ENCODE measurements at places on chromosomes 4 and X. TPM values are rescaled to one million over a fixed set of nuclear protein-coding genes. Genes with fewer than 3 reads are reported as not detected.

The APLN gene
- 6.2 TPM for total RNA-seq

DNA sequence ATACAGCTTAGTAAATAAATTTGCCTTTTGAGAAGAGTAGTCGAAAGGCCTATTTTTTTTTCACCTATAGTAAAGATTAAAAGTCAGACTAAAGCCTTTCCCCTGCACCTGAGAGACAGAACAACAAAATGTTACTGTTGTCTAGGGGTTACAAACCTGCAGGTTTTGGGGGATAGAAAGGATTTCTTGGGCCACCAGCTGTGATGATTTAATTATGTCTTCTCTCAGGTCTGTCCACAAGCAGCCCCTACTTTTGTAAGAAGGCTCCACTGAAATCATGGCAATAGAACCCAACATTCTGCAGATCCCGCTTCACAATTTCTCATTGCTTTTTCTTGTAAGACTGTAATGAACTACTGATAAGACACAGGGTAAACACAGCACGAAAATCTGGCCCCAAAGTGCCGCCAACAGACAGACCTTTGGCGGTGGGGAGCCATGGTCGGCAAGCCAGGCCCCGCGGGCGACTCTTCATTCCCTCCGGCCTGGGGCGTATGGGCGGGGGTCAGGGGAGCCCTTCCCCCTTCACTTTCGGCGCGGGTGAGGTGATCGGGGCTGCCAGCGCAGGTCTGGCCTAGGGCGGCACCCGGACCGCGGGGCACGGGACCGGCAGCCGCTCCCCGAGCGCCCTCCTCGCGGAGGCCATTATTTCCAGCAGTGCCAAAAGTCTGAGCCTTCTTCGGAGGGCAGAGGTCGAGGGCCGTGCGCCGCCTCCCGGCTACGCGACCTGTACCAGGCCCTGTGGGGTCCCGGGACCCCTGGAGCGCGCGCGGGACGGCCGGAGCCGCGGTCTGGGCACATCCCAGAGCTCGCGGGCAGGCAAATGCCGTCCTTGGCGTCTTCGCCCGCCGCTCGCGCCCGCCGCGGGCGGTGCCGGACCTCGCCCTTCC, 812 bp upstream of the KDM6A start:
- DNase-seq, result peak; percentile 84

The ART3 gene
- 57.0 TPM for total RNA-seq

- DNase-seq, result no peak
These were observed 6.2 kb upstream of the P2RY8 start for GRCh38 chrX:1542994-1543725.

DNA sequence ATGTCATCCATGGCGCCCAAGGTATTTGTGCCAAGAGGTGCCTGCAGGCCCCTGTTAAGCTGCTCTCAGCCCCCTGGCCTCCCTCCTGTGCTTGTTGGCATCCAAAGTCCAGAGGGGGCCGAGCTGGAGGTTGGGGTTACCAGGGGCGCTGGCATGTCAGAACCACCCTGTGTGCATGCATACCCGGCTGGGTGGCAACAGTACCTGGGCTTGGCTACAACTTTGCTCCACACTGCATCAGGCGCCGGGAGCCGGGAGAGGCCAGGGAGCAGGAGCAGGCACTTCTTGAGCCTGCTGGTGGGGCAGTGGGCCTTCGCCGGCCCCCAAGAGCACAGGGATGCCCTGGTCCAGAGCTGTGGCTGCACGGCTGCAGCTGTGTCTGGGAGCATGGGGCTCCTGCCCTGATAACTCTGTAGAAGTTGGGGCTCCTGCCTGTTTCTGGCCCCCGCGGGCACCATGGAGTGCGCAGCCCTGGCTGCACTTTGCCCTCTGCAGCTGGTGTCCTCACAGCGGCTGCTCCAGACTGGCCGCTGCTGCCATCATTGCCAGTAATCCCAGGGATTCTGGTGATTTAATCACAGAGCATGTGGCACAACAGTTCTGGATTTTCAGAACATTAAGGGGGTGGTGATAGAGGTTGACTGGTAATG, 130.3 kb downstream of the ARHGAP10 start:
- DNase-seq, result no peak

The CFAP99 gene
- total RNA-seq, result not detected

- no peak for DNase-seq
These were observed 76.8 kb upstream of the GC start for GRCh38 chr4:71860643-71861042.

DNA sequence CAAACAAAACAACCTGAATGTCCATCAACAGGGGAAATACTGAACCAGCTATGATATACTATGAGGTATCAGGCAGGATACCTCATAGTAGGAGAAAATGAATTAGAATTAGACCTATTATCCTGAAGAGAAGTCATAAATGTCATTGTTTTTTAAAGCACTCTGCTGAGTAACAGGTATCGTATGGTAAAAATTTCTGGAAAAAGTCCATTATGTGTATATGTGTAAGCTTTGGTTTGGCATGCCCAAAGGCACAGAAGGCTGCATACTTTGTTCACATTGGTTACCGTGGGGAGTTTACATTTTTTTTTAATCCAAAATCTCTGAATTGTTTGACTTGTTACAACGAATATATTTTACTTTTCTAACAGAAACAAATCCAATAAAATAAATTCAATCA, 70.5 kb downstream of the RPS3A start:
- no peak for DNase-seq

- DNase-seq, result no peak
These were observed 457.5 kb upstream of the GRID2 start for GRCh38 chr4:91846233-91846632.

DNA sequence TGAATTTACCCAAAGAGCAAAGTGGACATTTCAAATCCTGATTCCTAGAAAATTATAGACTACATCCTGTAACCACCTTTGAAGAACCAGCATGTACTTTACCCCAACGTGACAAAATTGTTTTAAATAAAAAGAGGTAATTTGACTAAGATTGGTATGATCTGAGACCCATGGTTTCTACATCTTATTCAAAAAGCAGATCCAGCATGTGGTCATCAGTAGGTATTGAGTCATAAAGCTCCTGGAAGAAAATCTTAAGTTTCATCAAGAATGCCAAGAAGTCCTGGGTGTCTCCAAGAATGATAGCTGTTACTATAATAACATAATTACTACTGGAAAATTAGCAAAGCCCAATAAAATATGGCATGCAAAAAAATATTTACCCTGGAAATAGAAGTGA, 61.8 kb downstream of the NFKB1 start:
- no peak for DNase-seq

The SPCS3 gene
- 115 TPM for total RNA-seq

DNA sequence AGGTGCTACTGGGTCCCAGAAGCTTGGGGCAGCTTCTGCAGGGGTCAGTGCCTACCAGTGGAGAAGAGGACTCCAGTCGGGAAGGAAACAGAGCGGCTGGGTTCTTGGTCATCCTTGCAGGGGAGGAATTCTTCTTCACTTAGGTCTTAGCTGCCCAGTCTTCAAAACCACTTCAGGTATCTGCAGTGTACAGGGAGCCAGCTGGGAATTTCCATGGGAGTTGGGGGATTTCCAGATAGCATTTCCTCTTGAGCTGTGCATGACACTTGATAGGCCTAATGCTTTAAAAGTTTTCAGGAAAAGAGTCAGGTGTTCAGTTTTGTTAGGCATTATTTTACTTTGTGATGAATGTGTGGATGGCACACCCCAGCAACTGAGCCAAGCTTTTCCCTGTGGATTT, 58.1 kb upstream of the ENPP6 start:
- DNase-seq, result no peak

DNA sequence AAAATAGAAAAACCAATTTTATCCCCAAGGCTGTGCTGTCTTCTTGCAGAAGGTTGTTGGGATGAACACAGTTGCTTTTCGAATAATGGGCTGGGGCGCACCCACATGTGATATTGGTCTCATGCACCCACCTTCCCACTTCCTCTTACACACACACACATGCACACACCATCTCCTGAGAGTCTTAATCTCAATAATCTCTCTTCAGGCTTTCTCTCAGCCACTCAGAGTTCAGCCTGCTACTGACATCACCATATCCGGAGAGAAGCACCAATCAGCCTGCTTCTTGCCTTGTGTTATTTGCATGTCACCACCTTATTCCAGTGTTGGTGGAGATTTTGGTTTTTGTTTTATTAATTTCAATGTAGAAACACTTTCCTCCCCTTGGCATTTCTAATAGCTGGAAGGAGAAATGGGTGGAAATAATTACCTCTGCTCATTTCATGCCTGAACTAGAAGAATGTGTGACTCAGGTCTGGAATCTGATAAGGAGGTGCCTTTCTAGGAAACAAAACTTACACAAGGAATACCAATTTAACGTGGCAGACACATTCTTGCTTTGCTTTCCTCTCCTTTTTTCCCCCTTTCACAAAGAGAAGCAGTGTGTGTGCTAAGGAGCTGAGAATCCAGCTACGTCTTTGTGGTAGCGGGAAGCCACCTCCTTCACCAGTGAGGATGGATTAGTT, 400.2 kb downstream of the MID1IP1 start:
- no peak for DNase-seq

GRCh38 chr4:71377561-71377960, 38.7 kb downstream of the SLC4A4 start:
- DNase-seq, result no peak

- no peak for DNase-seq
These were observed 459.8 kb upstream of the CTSO start for GRCh38 chr4:156413239-156414135.

DNA sequence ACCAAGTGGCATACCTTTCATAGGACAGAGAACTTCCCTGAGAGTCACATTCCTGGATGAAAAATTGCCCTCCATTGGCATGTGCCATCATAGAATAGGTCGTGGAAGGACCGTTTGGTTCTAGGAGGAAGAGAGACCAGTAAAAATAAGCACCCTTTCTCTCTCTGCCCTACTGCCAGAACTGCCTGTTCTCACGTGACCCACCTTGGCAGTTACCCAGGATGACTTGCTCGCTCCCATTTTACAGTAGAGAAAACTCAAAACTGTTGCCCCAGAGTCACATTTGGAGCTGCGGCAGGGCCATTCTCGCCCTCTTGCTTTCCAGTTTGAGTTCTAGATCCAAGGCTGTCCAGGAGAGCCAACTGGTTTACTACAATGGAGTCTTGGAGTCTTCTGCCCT, 1.1 kb upstream of the NLGN3 start:
- DNase-seq, result no peak

- no peak for DNase-seq
These were observed at the start of gene NALF2 for GRCh38 chrX:69503782-69504625. Gene NALF2 (plus strand): TSS chrX:69504326. CDS start chrX:69505283, 957 bp downstream.

The FGFRL1 gene
- 28.1 TPM for total RNA-seq

The SLC2A9 gene
- 5.5 TPM for total RNA-seq

The FGF2 gene
- total RNA-seq, result 9.8 TPM

The G6PD gene
- 14.6 TPM for total RNA-seq

- no peak for DNase-seq
These were observed 5.9 kb upstream of the FAM184B start for GRCh38 chr4:17787315-17787714.

- no peak for DNase-seq
These were observed 142.6 kb upstream of the PPARGC1A start for GRCh38 chr4:24032371-24032989.

- no peak for DNase-seq
These were observed 394 bp downstream of the MED14 start for GRCh38 chrX:40734971-40735324.

DNA sequence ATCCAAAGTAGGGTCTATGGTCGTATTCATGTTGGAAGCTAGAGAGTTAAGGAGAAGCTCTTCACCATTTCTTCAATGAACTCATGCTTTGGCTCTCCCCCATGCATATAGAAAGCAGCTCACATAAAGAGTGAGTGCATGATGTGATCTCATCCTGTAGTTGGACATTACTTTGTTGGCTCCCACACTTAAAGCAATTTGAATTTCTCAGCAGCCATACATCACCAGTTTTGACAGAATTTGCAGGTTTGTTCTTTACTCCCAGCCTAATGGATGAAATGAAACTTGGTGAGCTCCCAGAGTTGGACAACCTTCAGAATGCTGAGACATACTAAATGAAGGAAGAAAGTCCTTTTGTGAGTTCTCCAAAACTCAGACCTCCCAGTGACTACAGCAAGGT, 613.5 kb downstream of the IQCM start:
- DNase-seq, result no peak

The NKRF gene
- total RNA-seq, result 5.3 TPM

DNA sequence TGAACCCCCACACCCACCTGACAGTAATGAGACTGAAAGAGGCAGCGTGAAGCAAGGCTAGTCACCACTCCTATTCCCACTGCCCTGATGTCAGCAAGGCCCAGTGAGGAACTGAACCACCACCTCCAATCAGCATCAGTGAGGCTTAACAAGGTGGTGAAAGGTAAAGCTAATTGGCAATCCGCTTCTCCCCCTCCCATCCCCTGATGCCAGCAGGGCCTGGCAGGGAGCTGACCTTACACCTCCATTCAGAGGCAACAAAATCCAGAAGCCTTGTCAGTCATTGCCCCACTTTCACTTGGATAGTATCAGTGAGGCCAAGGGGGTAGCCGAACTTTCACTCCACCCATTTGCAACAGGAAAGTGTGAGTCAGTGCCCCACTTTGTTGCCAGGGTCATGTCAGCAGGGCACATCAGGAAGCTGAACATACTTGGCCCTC, 60.8 kb downstream of the AWAT2 start:
- DNase-seq, result no peak

The TSPAN5 gene
- total RNA-seq, result 8.6 TPM

GRCh38 chrX:143472347-143472938, 44.8 kb downstream of the SPANXN3 start:
- DNase-seq, result no peak

GRCh38 chrX:127038065-127038464, 218.5 kb downstream of the PRR32 start:
- no peak for DNase-seq

GRCh38 chr4:5958199-5958735, 60.0 kb downstream of the C4orf50 start:
- peak; percentile 64 for DNase-seq

The AFP gene
- not detected for total RNA-seq

DNA sequence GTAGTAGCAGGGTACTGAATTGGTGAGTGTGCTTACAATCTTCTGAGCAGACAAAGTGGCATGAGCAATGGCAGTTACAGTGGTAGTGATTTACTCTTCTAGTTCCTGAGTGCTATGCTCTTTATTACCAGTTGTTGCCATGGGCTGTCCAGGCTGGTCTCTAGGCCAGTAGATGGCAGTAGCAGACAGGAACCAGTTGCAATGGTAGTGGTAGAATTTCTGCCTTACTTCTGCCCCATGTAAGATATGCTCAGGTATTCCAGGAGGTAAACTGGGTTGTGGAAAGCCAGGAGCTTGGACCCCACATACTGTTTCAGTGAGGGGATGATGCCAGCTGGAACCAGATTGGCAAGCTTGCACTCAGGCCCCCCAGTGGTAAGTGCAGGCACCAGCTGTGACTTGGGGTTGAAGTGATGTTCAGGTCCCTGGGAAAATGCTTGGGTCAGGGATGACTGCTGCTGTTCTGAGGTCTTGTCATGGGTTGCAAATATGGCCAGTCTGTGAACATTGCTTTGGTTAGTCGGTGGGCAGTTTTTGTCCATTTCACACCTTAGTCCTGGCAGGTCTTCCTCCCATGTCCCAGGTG, 63.0 kb upstream of the ZXDB start:
- DNase-seq, result no peak

DNA sequence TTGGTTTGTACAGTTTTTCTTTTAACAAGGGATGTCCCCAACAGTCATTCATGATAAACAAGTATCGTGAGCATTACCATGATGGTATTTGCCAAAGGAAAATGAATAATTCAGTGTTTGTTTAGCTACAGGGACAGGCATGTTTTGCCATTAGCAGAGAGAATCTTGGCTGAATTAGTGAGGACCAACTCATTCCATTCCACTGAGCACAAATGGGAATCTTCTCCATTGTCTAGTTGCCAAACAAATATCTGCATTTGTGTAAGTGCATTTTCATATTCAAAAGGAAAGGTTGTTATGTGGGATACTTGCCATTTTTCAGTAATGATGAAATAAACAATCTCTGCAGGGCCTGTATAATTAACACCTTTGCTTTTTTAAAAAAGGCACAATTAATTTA, 1762.6 kb downstream of the RPA4 start:
- no peak for DNase-seq

- DNase-seq, result no peak
These were observed 1849.2 kb downstream of the STIM2 start for GRCh38 chr4:28709891-28710290.
